Type B pancreatic cell (in vitro differentiated cells): ENCODE measurements at places on chromosomes 5 and 9. TPM values are rescaled to one million over a fixed set of nuclear protein-coding genes. Genes with fewer than 3 reads are reported as not detected.

The CBY3 gene
- not detected in 2 replicates for total RNA-seq

The PCDHB2 gene
- total RNA-seq, result 33.7 and 36.3 TPM in 2 replicates

The FOXD4L4 gene
- total RNA-seq, result 0.51 TPM in 1 of 2 replicates, not detected in the other

The SNCB gene
- total RNA-seq, result 0.97 TPM in 1 of 2 replicates, not detected in the other

DNA sequence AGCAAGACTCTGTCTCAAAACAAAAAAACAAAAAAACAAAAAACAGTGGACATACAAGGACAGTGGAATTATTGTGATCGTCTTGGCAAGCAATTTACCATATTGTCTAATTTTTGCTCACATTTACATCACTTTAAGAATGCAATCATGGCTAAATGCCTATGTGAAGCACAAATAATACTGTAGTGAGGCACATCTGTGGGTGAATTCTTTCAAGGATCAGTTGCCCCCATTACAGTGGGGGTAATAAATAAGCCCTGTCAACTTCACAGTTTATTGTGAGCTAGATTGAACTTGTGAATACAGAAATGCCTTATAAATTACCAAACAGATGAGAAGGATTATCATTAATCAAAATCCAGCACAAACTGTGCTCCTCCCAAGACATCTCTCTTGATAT, 150.2 kb upstream of the PAPPA start:
- no peak for DNase-seq

GRCh38 chr5:94761786-94762185, 143.3 kb downstream of the SLF1 start:
- no peak for DNase-seq

DNA sequence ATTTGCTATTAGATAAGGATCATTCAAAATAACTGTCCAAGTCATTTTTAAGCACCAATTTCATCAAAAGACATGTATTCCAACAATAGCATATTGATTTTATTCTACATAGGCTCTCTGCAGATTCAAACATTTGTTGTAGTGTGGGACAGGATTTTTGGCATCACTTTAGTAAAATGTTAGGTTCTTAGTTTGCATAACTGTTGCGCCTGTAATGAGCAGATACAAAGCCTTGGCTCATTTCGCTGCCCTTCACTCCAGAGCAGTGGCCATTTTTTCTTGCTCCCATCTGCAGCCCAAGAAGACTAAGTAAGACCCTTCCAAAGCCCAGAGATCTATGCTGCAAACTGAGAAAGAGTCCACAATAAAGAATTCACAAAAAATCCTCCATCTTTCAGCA, 446.0 kb upstream of the MPDZ start:
- DNase-seq, result no peak
